Activated CD4-positive, alpha-beta T cell treated with anti-CD3 and anti-CD28 coated beads for 36 hours (primary cell): ENCODE measurements at places on chromosomes 12 and 14. TPM values are rescaled to one million over a fixed set of nuclear protein-coding genes. Genes with fewer than 3 reads are reported as not detected.

DNA sequence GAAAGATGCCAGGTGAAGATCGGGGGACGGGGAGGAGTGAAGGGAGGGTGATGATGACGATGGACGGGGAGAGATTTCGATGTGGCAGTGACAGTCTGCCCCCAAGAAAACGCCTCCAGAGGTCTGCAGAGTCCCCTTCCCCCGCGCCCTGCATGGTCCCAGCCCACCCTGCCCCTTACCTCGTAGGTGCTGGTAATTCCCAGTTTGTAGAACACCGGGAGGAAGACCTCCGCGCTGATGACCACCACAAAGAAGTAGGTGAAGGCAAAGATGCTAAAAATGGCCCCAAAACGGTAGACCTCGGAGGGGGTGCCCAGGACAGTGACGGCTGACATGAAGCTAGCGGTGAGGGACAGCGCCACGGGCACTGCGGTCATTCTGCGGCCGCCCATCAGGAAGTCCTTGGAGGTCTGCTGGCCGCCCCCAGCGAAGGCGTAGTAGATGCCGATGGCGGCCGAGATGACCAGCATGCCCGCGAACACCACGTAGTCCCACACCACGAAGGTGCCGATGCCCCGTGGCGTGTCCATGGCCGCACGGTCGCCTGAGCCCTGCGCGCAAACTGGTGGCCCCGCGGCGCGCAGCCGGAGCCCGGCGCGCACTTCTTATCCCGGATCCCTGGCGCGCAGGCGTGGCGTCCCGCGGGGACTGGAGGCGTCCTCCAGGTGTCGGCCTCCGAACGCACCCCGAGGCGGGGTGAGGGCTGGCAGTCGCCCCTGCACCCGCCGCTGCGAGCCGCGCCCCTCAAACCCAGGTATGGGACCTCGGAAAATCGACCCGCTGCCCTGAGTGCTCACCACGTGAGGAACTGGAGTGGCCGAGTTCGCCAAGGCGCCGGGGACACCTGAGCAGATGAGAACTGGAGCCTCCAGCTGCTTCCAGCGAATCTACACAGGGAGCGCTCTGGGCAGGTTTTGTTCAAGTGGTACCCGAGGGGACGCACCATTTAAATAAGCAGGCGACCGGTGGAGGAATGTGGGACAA is at the start of gene SLC5A8:
SLC5A8 (minus strand) TSS at position 920 of the 984 bp plus-strand sequence; CDS start at position 530, 390 bp downstream.
- H3K36me3 ChIP-seq: no peaks in the 10 kb centered on the region
- no peaks in the 10 kb centered on the region for H3K4me1 ChIP-seq
- no peak within 1 kb of the TSS for H3K27ac ChIP-seq
- no peak for DNase-seq
- no peak within 1 kb of the TSS for H3K4me3 ChIP-seq

DNA sequence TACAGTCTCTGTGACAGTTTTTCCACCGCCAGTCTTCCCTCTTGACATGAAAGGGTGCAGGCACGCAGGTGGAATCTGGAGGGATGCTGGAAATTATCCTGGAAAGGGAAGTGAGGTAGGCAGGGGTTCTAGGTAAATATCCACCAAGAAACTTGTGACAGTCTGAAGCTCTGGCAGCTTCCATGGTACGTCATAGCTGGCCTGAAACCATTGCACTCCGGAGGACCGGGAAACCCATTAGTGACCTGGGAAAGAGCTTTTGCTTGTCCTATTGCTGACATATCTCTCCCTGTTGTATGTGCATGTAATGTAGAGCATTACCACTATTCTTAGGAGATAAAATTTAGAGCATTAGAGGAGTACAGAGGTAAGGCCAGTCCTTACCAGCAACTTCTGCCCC is 275.9 kb downstream of the EGLN3 start:
- no peak for DNase-seq
- peaks cover 4% of the 10 kb centered on the region for H3K27me3 ChIP-seq
- H3K4me1 ChIP-seq: no peaks in the 10 kb centered on the region
- no peaks in the 10 kb centered on the region for H3K36me3 ChIP-seq
- no peak overlapping the region for H3K27ac ChIP-seq
- H3K4me3 ChIP-seq: no peak overlapping the region

DNA sequence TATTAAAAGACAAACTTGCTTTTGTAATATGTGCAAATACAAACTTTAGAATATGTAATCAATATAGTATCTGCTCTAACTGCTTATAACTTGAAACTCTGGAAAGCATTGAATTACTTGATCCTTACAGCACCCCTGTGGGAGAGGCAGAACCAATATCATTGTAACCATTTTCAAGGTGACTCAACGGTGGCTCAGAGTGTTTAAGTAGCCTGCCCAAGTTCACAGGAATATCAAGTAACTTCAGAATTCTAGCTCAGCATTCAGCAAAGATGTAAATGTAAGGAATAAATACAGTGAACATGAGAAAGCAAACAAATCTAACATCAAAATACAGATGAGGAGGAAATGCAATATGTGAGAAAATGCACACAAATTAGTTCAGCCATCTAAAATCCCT is 264.6 kb downstream of the NELL2 start:
- H3K4me3 ChIP-seq: no peak overlapping the region
- H3K36me3 ChIP-seq: peaks cover 13% of the 10 kb centered on the region
- no peak overlapping the region for H3K27ac ChIP-seq
- H3K4me1 ChIP-seq: no peaks in the 10 kb centered on the region
- no peaks in the 10 kb centered on the region for H3K27me3 ChIP-seq
- no peak for DNase-seq

GRCh38 chr14:61934385-61934784 is 172.2 kb downstream of the SNAPC1 start:
- peak; percentile 20 for DNase-seq
- H3K4me3 ChIP-seq: no peak overlapping the region
- peaks cover 54% of the 10 kb centered on the region for H3K27me3 ChIP-seq
- H3K4me1 ChIP-seq: peaks cover 7% of the 10 kb centered on the region
- H3K36me3 ChIP-seq: no peaks in the 10 kb centered on the region
- no peak overlapping the region for H3K27ac ChIP-seq

DNA sequence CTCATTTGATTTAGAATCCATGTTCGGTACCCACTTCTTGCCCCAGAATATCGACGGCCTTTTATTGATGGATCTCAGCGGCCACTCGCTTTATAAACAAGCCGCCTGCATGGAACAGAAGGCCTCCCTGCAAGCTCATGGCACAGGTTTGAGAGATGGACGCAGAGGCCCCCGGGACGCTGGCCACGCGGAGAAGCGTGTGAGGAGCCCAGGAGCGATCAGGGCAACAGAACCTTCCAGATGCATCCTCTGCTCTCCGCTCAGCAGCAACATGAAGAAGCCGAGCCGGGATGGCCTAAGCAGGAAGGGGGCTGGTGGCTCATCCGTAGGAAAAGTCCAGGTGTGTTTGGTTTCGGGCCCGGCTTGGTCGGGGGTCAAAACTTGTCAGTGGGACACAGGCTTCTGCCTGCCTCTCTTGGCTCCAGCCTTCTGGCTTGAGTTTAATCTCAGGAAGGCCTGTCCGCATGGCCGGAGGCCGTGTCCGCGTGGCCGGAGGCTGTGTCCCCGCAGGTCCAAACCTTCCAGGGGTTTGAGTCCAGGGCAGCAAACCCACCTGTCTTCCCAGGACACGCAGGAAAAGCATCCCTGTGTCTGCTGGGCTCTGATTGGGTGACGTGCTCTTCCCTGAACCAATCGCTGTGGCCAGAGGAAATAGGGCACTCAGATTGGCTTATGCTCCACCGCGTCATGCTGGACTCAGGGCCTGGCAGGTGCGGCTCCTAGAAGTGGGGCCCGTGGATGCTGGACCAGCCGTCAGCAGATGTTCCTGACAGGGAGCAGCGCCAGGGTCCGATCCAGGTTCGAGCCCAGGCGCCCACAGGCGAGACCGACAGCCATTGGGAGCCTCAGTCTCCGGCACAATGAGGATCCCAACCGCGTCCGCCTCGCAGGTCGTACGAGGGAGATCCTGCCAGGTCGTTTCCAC is 65.0 kb downstream of the GALNT9 start:
- DNase-seq: no peak
- no peaks in the 10 kb centered on the region for H3K4me1 ChIP-seq
- H3K27ac ChIP-seq: no peak overlapping the region
- H3K4me3 ChIP-seq: no peak overlapping the region
- H3K27me3 ChIP-seq: no peaks in the 10 kb centered on the region

DNA sequence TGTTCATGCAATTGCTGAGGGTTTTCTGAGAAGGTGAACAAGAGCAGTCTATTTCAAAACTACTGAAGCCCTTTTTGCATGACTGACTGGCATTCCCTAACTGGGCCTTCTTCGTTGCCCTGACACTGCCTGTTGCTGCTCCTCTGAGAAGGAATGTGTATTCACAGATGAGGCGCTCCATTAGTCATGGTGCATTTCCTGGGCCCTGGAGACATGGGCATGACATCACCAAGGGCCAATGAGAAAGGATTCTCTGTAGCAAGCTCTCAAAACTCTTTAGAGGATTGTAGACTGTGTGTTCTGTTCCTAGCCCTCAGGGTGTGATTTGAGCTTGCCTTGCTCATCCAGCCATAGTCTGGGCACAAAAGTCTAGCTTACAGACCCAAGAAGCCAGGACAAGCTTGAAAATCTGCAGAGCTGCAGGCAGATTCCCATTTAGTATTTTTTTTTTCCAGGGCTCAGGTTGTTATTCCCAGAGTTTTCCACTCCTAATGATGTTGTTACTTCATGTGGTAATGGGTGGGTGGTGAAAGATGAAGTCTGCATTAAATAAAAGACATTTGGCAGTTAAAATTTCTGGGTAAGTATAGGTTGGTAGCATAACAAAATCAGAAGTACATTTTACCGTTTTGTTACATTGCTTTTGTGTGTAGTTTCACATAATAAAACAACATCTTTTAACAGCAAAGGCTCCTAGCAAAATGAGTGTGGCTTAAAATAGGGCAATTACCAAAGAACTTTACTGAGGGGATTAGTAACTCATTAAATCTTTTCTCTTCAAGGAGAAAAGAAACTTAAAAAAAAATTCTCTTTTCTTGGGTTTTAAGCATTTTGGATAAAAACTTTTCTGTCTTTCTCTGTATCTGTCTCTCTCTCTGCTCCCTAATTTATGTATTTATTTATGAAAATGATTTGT is 318.4 kb downstream of the RAD51B start:
- no peak overlapping the region for H3K4me3 ChIP-seq
- no peak overlapping the region for H3K27ac ChIP-seq
- peak; percentile 39 for DNase-seq
- peaks cover 9% of the 10 kb centered on the region for H3K4me1 ChIP-seq
- peaks cover 2% of the 10 kb centered on the region for H3K36me3 ChIP-seq
- no peaks in the 10 kb centered on the region for H3K27me3 ChIP-seq

DNA sequence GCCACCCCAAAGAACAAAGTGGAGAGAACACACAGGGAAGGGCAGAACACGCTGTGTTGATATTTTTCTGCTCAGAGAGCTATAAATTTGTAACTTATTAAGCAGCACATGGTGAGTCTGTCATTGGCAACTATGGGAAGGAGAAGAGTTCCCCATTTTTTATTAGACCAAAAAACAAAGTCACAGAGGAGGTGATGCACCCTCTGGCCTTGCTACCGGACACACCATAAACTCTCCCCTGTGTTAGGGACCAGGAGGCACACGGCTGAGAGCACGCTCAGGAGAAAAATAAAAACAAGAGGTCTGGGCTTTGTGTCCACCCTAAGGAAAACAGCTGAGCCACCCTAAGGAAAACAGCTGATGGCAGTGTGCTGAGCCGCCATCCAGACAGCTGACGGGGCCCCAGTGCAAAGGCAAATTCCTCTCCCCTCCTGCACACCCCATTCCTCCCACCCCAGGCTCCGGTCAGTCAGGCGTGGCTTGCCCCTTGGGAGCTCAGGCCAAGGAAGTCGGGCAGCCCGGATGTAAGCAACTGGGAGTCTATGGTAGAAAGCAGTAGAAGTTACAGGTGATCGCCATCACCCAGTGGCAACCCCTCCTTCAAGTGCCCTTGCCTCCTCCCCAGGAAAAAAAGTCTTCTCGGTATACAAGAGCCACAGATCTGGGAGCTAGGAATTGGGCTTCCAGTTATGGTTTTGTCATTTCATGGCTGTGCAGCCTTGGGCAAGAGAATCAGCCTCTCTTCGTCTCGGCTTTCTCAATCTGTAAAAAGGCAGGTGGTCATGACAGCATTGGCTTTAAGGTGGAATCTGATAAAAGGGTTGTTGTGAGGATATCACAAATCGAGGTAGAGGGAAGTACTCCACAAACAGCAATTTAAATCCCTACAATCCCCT is 2.4 kb downstream of the PXN start:
- no peaks in the 10 kb centered on the region for H3K27me3 ChIP-seq
- H3K27ac ChIP-seq: peak overlapping the region; percentile 88
- peaks cover 16% of the 10 kb centered on the region for H3K36me3 ChIP-seq
- peak overlapping the region; percentile 95 for H3K4me3 ChIP-seq
- peaks cover 67% of the 10 kb centered on the region for H3K4me1 ChIP-seq

DNA sequence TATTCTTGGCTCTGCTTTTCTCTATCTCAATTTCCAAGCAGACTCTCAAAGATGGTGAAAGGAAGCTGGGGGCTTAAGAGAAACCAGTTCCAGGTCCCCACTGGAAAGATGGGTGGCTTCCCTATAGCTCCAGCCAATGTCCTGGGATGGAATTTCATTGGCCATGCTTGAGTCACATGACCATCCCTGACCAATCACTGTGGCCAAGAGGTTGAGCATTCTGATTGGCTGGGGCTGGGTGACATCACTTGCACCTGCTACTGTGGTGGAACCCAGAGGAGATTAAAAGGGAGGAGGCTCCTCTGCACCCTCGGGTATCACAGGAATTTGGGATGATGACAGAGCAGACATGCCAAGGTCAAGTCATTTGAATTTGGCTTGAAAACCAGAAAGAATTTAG is 436.5 kb downstream of the TMEM132D start:
- no peak overlapping the region for H3K27ac ChIP-seq
- no peaks in the 10 kb centered on the region for H3K27me3 ChIP-seq
- no peak for DNase-seq
- H3K4me1 ChIP-seq: no peaks in the 10 kb centered on the region
- no peak overlapping the region for H3K4me3 ChIP-seq

GRCh38 chr12:46960681-46961080 is 118.7 kb upstream of the PCED1B start:
- no peaks in the 10 kb centered on the region for H3K36me3 ChIP-seq
- DNase-seq: no peak
- H3K27me3 ChIP-seq: peaks cover 3% of the 10 kb centered on the region
- no peaks in the 10 kb centered on the region for H3K4me1 ChIP-seq
- no peak overlapping the region for H3K4me3 ChIP-seq

- DNase-seq: no peak
- no peaks in the 10 kb centered on the region for H3K27me3 ChIP-seq
- H3K36me3 ChIP-seq: no peaks in the 10 kb centered on the region
- peaks cover 40% of the 10 kb centered on the region for H3K4me1 ChIP-seq
- no peak overlapping the region for H3K27ac ChIP-seq
- no peak overlapping the region for H3K4me3 ChIP-seq
Measured at GRCh38 chr12:52587563-52587962, 13.7 kb downstream of the KRT72 start.

Gene WNT1
- total RNA-seq: not detected

Gene SMCO2
- total RNA-seq: 0.23 TPM

Gene TRHDE
- total RNA-seq: not detected

Gene CD9
- 12.8 TPM for total RNA-seq

Gene SPIC
- total RNA-seq: not detected

Gene OTOGL
- not detected for total RNA-seq

Gene PTPRQ
- not detected for total RNA-seq
